ENCODE measurements at places on chromosomes 7 and 10. TPM values are rescaled to one million over a fixed set of nuclear protein-coding genes. Genes with fewer than 3 reads are reported as not detected.
A peak's percentile ranks its signal among the peaks of the same experiment; 100 is the strongest.

- no peak overlapping the region for H3K27ac ChIP-seq
- H3K4me3 ChIP-seq: no peak overlapping the region
- no peak for DNase-seq
- no peaks in the 10 kb centered on the region for H3K4me1 ChIP-seq
- no peaks in the 10 kb centered on the region for H3K36me3 ChIP-seq
These were observed 328.1 kb downstream of the HGF start for GRCh38 chr7:81441750-81442149.

DNA sequence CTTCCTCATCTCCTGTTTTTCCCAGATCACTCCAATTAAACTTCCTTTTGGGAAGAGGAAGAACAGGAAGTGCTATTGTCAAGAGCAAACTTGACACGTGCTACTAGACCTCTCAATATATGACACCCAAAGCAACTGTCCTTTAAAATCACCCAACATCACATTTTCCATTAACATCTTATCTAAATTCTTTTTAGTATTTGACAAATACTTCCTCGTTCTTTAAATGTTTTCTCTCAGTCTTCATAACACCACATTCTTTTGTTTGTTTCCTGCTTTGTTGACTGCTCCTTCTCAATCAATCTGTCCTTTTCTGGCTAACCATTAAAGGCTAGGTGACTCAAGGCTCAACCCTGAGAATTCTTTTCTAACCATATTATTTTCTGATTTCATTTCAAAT lies 7.1 kb upstream of the TFPI2 start:
- no peak overlapping the region for H3K27ac ChIP-seq
- H3K27me3 ChIP-seq: no peaks in the 10 kb centered on the region
- no peak overlapping the region for H3K4me3 ChIP-seq
- DNase-seq: no peak

- DNase-seq: no peak
- H3K27ac ChIP-seq: peak overlapping the region; percentile 17
- no peaks in the 10 kb centered on the region for H3K36me3 ChIP-seq
- no peak overlapping the region for H3K4me3 ChIP-seq
- H3K27me3 ChIP-seq: no peaks in the 10 kb centered on the region
- H3K4me1 ChIP-seq: no peaks in the 10 kb centered on the region
These were observed 31.5 kb downstream of the UNC5B start for GRCh38 chr10:71243756-71244395.

NRCAM gene
- 1.8 TPM for total RNA-seq

CALCR gene
- total RNA-seq: 0.27 TPM

Data from aorta (tissue), 5 donors.